Aorta (tissue), 5 donors: ENCODE measurements at places on chromosomes 12 and 14.

- no peak for DNase-seq
Measured at GRCh38 chr14:83887866-83888265, 1642.1 kb upstream of the FLRT2 start.

- no peak for DNase-seq
Measured at GRCh38 chr12:15996254-15996653, 85.1 kb downstream of the DERA start.

GRCh38 chr14:70073924-70074566 lies 114.7 kb downstream of the SLC8A3 start:
- DNase-seq, result no peak

GRCh38 chr12:116448165-116448739 lies 110.9 kb upstream of the MAP1LC3B2 start:
- no peak for DNase-seq

DNA sequence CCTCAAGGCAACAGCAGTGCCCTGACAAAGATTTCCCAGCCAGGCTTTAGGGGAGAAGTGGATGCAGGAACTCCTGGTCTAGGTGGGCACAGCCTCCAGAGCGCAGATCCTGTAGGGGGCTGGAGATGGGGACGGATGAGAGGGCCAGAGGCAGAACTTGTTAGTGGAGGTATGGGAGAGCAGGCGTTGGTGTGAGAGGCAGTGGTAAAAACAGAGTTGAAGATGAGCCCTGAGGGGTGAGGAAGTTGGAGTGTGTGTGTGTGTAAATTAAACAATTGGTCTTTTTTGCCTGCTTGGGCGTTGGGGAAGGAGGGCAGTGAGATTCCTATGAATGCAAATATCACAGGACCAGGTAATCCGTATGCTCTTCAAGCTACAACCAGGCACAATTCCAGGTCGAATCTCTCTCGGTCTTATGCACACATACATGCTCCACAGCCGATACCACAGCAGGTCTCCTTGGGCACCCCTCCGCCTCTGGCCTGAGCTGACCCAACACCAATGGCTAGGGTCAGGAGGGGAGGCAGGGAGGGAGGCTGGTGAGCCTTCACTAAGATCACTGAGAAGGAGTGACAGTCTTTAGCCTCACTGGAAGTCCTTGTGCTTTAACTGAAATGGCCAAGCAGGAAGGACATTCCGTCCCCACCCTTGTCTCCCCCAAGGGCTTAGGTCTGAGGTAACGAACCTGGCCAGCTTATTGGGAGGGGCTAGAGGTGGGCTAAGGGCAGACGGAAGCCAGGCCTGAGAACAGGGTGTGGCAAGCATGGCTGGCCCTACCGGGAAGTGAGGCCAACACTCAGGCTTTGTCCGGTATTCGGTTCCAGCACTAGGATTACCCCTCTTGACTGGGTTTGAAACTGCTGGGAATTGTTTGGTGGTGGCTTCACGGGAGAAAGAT lies 1.5 kb upstream of the KRT7 start:
- DNase-seq, result peak; percentile 55

DNA sequence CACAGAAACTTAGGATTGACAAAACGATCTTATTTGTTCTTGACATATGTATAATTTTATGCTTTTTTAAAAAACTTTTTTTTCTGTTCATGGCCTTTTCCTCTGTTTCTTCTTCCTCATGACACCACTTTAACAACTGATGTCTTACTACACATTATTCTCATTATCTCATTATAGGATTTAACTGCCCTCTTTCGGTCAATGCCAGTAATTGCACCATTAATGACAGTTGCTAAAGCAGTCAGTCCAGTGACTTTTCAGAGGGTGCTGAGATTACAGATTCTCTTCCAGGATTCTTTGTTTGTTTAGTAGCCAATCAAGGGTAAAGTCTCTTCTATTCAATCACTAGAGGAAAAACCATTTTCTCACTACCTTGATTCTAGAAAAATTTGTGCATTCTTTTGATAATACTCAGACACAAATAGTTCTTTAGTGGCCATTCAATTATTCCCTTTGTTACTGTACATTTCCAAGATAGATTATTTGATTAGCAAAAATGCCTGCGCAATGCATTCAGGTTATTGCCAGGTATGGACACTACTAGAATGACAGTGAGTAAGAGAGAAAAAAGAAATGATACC lies 50.1 kb downstream of the KLRG1 start:
- DNase-seq, result no peak

DNA sequence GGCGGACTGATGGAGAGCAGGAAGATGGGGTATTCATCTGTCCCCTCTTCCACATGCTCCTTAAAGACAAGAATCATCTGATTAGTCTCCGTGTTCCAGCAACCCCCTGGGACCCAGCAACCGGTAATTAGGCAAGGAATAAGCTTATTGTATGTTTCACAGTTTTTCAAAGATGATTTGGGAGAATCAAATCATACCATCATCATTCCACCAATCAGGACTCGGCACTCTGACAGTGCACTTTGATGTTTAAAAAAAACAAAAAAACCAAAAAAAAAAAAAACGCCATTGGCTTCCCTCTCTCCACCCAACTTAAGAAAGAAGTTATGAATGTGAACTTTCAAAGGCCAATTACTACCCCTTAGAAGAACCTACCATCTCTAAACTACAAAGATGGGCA lies 1.3 kb upstream of the DYNC1H1 start:
- DNase-seq, result no peak

DNA sequence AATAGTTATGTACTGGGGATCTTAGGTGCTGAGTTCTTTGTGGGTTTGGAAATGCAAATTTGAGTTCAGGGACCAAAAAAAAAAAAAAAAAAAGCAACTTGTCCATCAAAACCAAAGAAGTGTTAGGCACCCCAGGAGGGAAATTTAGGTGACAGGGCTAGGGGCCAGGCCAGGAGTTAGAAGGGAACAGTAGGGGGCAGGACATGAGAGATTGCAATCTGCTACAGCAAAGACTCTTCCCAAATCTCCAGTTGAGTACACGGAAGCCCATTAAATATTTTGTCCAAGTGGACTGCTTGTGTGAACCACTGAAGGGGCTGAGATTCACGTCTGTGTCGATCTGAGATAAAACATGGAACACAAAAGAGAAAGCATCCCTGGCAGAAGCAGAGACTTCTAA lies 52.8 kb downstream of the TSPAN19 start:
- DNase-seq, result no peak

GRCh38 chr12:62736596-62736995 lies 198.4 kb downstream of the PPM1H start:
- no peak for DNase-seq

DNA sequence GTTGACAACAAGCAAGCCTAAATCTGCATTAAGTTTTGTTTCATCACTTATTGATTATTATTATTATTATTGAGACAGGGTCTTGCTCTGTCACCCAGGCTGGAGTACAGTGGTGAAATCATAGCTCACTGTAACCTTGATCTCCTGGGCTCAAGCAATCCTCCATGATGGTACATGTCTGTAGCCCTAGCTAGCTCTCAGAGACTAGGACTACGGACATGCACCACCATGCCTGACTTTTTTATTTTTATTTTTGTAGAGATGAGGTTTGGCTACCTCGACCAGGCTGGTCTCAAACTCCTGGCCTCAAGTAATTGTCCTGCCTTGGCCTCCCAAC lies 35.7 kb upstream of the STK38L start:
- no peak for DNase-seq

- no peak for DNase-seq
Measured at GRCh38 chr12:60184096-60184495, 588.3 kb downstream of the SLC16A7 start.

- no peak for DNase-seq
Measured at GRCh38 chr14:84493779-84494178, 1036.2 kb upstream of the FLRT2 start.

DNA sequence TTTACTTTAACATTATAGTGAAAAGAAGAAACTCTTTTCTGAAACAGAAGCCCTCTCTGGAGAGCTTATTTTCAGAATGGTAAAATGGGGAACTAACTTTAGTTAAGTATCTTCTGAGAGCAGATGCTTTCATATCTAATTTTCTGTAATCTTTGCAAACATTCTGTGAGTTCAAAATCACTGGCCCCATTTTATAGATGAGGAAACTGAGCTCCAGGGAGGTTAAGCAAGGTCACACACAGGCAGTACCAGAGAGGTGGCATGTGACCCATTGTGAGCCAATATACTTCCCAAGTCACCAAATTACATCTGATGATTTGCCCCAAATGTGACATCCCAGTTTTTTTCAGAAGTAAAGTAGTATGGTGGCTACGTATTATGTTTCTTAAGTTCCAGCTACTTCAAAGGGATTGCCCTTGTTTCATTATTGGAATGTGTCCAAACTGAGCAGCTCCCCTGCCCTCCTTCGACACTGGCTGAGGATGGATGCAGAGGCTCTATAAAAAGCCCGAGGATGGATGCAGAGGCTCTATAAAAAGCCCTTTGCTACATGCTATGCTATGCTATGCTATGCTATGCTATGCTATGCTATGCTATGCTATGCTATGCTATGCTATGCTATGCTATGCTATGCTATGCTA lies 36.2 kb upstream of the NUDT4 start:
- DNase-seq, result no peak

DNA sequence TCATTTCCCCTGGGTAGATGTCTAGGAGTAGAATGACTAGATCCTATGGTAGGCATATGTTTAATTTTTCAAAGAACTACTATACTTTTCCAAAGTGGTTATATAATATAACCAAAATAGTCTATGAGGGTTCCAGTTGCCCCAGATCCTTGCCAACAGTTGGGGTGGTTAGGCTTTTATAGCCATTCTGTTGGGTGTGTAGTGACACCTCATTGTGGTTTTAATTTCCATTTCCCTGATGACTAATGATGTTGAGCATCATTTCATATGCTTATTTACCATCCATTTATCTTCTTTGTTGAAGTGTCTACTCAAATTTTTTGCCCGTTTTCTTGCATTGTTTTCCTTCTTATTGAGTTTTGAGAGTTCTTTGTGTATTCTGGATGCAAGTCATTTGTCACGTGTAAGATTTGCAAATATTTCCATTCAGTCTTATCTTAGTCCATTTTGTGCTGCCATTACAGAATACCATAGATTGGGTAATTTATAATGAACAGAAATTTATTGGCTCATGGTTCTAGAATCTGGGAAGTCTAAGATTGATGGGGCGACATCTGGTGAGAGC lies 4.7 kb downstream of the SYNE2 start:
- no peak for DNase-seq

DNA sequence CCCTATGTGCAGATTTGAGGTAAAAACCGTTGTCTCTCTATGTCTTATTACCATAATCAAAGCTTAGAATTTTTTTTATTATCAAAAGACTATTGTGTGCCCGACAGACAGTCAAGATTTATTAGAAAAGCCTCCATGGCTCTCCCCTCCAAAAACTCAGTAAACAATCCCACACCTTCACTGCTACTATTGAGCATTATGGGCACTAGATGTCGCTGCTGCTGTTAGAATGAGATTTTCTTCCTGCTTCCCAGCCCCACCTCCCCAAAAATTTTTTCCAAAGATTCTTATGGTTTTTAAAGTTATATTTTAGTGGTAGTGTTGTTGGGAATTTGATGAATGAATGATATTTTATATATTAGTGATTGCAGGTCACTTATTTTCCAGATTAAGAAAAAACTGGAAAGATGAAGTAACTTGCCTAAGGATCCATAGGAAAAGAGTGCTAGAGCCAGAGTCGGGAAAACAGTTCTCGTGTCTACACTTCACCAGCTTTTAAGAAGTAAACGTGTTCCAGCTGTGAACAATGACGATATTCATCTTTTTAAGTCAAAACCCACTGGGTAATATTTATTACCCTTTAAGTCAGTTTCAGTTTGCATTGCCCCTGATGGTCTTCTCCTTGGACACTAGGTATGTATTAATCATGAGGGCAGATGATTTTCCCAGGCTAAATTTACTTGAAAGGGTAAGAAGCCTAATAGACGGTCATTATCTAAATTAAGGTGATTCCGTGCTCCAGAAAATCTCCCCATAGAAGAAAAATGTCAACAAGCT lies 12.2 kb upstream of the FOXG1 start:
- DNase-seq, result no peak

- DNase-seq, result no peak
Measured at GRCh38 chr14:64061706-64062105, 208.9 kb downstream of the SYNE2 start.

DNA sequence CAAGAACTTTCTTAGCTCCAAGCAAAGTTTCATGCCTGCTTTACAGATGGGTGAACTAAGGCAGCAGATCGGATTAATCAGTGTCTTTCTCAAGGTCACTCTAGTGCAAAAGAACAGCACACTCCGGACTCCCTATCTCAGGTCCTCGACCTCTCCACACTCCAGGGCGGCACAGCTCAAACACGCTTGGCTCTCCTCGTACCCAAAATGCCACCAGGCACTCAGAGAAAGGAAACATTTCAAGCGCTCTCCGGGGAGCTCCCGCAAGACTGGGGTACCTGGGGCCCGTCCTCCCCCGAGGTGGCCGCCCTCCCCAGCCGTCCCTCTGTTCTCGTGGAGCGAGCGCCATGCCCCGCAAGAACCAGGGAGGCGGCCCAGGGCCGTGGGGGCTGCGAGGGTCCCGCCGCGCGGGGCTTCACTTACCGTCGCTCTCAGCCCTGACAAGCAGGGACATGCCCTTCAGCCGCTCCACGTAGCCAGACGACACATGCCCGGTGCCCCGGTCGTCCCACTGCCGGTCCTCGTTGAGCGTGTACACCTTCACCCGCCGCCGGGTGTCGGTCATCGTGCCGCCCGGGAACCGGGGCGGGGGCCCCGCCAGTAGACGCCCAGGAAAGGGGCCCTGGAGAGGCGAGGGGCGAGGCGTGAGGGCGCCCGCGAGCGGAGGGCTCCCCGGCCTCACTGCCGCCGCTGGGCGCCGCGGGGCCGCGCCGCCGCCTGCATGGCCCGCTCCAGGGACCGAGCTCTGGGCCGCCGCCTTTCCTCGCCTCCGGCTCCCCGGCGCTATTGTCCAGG lies 830 bp downstream of the PPP4R3A start:
- DNase-seq, result peak; percentile 83

GRCh38 chr12:6953442-6954315 lies 2.5 kb downstream of the PTPN6 start:
- DNase-seq, result peak; percentile 86

GRCh38 chr12:61514016-61514415 lies 746.2 kb upstream of the USP15 start:
- no peak for DNase-seq

DNA sequence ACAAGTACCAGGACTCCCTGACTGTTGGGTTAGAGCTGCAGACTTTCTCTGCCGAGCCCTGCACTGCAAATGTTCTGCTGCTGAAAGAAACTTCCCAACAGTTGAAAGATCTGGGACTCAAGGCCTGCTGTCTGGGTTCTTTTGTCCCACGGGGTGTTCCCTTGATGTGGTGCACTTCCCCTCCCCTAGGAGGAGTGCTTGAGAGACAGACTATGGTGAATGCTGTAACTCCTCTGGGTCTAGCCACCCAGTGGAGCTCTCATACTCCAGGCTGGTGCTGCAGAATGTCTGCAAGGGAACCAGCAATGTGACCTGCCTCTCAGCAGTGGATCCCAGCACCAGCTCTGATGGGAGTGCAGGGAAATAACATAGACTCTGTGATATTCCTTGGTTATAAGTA lies 129.2 kb upstream of the SLCO1B1 start:
- no peak for DNase-seq

DNA sequence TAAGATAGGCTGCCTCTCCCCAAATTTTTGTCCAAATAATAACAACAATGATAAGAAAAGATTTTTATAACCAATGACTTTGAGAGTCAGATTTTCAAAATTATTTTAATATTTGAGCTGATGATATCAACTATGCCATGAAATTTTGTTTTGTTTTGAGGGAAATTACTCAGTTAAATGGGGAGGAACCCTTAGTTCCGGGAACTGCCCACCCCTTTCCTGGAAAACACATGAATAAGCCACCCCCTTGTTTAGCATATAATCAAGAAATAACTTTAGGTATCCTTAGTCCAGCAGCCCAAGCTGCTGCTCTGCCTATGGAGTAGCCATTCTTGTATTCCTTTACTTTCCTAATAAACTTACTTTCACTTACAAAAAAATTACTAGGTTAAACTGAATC lies 61.4 kb downstream of the HMGA2 start:
- no peak for DNase-seq
